HTR-8/SVneo (cell line): ENCODE measurements at places on chromosomes 5 and 9.
A peak's percentile ranks its signal among the peaks of the same experiment; 100 is the strongest.

DNA sequence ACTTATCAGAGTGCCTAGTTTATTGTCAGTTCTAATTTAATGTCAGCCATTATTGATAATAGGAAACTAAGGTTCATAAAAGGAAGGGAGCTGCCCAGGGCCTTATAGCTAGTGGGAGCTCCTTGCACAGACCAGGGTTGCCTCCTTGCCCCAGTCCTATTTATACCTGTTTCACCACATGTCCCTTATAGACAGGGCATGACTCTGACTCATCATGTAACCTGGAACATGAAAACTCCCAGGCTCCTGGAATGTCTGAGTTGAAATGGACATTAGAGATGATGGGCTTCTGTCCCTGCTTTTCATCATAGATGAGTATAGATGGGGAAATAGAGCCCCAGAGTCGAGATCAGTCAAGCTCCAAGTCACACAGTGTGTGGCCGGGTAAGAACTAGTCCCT, 21.1 kb downstream of the FAT2 start:
- no peak for DNase-seq

DNA sequence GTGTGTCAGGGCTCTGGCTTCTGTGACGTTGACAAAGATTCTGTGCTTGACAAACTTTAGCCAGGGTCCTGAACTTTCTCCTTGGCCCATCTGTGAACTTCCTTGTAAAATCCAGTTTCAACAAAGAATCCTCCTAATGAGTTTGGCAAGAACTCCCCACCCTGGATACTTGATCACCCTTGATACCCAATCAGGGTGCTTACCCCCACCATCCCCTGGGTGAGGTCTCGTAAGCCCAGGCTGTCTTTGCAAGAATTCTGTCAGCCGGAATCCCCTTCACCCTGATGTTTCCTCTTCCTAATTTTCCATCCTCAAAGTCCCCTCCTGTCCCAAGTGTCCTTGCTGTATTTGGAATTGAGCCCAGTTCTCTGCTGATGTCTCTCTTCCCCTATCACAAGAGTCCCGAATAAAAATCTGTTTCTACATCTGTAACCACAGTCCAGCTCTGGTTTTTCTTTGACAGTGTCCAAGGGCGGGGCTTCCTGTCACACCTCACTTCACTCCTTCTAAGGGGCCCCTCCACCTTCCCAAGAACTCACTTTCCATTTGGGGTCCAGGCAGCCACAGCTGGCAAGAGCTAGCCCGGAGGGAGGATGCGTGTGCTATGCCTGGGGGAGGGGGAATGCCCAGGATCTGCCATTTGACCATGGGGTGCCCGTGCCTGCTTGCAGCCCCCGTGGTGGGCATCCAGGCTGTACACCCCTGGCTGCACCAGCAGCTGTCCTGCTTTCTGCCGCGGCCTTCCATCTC, 2.7 kb upstream of the CARD19 start:
- DNase-seq, result no peak

DNA sequence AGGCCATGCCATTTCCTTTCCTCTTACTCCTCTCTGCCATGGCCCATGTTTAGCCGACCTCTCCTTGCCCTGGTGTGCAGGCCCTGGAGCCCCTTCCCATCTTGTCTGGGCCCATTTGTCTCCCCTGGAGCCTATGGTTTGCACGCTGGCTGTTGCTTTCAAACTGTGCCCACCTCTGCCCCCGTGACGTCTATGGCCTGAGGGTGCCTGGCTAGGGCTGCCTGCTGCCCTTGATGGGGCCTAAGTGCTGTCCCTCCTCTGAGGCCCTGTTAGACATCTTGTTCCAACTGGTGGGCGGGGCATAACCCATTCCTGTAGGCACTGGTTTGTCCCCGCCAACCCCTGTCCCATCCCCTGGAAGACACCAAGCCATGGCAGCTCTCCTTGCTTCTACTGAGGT, 22.7 kb upstream of the ENHO start:
- DNase-seq, result no peak

DNA sequence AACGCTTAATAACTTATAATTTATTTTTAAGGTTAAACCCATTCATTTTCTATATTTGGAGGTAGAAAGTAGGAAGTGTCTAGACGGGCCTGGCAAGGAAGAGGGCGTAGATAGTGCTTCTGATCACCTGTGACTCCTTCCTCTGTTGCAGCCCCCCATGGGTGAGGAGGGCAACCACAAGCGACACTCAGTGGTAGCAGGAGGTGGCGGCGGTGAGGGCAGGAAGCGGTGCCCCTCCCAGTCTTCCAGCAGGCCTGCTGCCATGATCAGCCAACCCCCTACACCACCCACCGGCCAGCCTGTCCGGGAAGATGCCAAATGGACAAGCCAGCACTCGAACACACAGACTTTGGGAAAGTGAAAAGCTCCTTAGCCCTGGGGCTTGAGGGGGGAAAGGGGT, 36.7 kb downstream of the FAXDC2 start:
- DNase-seq, result no peak

DNA sequence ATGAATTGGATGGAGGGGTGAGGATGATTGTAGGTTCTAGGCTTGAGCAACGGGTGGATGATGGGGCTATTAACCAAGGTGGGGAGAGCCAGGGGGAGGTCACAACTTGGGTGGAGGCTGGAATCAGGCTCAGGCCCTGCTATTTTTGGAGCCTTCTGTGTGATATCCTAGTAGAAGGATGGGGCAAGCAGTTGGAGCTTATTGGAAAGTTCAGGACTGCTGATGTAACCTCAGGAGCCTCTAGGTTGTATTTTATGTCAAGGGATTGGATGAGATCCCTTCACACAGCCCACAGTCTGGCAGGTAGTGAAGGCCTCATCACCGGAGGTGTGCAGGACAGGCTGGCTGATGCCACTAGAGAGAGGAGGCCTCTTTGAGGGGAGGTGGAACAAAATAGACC, 11.2 kb upstream of the RPS14 start:
- DNase-seq, result no peak

- DNase-seq, result no peak
Observed at GRCh38 chr5:134124289-134125038, 10.0 kb downstream of the TCF7 start.

- DNase-seq, result no peak
Observed at GRCh38 chr5:143836161-143836725, 24.3 kb downstream of the HMHB1 start.

GRCh38 chr5:143730112-143730801, 81.7 kb upstream of the HMHB1 start:
- DNase-seq, result no peak

DNA sequence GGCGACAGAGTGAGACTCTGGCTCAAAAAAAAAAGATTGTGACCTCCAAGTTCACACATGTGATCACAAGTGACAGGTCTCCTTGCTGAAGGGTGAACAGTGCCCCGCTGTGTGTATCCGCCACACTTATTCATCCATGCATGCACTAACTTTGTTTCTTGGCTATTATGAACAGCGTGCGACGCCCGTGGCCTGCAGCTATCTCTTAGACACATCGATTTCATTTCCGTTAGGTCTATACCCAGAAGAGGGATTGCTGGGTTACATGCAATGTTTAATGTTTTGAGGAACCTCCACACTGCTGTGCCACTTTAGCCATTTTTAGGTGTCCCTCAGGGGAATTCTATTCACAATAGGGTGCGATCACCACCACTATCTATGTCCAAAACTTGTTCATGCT, 12.1 kb upstream of the EGFL7 start:
- DNase-seq, result no peak

- peak; percentile 40 for DNase-seq
Observed at GRCh38 chr9:112112519-112112918, 62.6 kb downstream of the SUSD1 start.

GRCh38 chr9:20573023-20573422, 49.3 kb downstream of the MLLT3 start:
- DNase-seq, result no peak

DNA sequence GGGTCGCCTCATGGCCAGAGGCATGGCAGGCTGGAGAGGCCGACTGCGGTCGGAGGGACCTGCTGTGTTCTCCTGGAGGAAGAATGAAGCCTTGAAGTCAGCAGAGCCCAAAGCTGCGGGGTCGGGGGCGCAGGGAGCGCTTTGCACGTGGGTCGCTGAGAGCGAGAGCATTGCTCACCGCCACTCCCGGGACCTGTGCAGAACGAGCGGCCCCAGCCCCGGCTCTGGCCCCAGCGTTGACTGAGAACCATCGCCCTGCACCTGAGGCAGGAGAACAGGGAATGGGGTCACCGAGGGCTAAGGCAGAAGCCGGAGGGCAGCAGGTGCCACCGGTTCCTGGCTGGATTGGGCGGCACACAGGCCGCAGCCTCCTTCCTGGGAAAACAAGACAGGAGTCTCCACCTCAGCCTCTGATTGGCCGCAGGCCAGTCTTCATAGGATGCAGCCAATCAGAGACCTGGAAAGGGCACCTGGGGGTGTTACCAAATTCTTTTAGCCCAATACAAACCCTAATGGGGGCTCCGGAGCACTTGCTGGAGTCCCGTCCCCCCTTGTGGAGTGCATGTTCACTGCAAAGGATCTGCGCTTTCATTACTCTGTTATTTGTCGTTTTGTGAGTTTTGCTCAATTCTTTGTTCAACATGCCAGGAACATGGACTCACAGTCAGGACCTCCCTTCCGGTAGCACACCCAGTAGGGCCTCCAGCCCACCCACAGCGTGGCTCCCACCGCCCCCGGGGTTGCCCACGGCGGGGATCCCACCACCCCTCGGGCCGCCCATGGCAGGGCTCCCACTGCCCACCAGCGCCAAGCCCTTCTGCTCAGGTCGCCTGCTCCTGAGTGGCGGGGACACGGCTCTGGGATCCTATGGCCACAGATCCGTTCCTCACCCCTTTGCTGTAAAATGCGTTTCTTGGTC, 24.7 kb upstream of the SLC6A19 start:
- DNase-seq, result no peak

- DNase-seq, result no peak
Observed at GRCh38 chr9:33144551-33144950, 22.6 kb downstream of the B4GALT1 start.

DNA sequence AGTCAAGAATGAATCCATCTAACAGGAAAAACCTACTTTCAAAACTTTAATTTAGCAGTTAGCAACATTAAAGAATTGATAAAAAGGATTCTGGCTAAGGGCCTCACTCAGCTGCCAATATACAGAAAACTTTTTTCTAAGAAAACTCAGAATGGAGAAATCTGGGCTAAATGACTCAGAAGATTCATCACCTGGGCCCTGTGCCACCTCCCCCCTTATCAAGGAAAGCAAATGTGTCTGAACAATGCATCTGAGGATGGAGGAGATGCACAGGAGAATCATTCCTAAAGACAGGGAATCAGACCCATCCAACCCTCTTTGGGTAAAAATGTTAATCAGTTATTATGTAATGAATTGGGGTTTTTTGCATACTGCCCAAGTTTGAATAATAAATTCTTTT, 592.0 kb upstream of the DMAC1 start:
- no peak for DNase-seq

DNA sequence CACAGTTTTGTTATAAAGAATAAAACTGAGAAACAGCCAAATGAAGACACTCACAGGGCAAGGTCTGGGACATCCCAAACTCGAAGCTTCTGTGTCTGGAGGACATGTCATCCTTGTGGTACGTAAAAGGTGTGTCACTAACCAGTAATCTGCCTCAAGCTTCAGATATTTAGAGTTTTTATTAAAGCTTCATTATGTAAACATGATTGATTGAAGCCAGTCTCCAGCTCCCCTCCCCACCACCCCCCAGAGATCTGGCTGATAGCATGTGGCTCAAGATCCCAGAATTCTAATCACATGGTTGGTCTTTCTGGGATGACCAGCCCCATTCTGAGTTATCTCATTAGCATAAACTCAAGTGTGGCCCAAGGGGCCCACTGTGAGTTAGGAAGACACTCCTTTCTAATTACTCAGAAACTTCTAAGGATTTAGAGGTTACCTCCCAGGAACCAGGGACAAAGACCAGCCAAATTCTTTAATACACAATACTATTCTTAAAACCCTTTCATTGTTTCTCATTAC, 31.4 kb upstream of the ERAP1 start:
- no peak for DNase-seq

GRCh38 chr9:135480940-135481310, 1.3 kb downstream of the PPP1R26 start:
- no peak for DNase-seq

- DNase-seq, result no peak
Observed at GRCh38 chr9:114945616-114946412, 15.4 kb upstream of the TNFSF8 start.

DNA sequence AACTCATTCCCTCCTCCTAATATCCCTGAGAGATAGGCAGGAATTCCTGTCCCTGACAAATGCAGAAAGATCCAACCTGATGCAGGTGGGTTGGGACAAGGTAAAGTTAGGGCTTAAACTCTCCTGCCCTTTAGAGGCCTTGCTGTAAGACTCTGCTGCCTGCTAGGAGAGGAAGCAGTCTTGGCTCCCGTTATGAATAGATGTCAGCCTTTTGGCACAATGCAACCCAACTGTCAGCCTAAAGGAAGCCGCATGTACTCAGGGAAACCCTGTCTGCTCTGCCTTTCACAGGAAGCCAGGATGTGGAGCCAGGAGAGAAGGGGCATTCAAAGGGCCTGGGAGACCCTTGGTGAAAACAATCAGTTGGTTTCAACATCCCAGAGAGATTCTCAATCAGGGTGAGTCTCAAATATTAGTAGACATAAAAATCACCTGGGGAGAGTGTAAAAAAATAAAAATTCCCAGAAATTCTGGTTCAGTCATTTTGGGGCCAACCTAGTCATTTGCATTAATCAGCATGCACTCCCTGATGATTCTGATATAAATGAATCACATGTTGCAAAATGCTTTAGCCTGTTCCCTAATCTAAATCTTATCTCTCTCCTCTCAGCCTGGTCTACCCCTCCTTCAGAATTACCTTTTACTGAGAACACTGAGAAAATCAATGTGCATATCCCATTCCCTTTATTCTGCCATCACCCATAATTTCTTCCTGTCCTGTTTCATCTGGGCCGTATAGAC, 136.2 kb upstream of the TRIM32 start:
- no peak for DNase-seq

- DNase-seq, result peak; percentile 8
Observed at GRCh38 chr9:90546200-90546599, 96.4 kb downstream of the DIRAS2 start.

DNA sequence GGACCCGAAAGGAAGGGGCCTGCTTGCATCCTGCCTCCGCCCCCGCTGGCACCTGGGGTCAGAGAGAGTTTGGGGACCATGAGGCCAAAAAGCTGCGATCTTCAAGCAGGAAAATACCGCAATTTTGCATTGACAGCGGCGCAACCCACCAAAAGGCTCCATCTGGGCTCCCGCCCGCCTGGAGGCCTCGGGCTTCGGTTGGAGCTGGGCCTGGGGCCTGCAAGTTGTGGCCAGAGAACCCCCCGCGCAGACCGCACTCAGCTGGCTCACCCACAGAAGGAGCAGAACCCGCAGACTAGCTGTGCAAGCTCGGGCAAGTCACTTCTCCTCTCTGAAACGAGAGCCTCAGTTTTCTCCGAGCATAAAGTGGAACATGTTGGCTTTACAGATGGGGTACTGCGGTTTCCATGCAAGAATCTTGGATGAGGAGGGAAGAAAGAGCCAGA, 1.3 kb downstream of the NR5A1 start:
- DNase-seq, result no peak

DNA sequence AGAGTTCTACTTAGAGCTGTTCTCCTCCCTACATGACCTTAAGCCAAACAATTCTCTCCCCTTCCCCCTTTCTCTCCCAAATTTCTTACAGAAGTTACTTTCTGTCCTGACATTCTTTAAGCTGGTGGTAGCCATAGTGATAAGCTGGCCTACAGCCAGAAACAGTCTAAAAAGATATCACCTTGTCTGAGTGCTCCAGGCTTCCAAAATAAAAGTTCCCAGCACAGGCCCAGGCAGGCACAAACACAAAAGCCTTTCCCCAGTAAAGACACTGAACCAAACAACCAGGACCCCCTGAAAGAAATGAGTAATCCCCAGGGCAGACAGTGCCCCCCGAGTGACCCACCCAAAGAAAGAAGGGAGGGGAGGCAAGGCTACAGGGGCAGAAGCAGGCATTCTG, 19.2 kb downstream of the SIL1 start:
- DNase-seq, result no peak
